SW480 (cell line): ENCODE measurements at places on chromosomes 5 and 9.
A peak's percentile ranks its signal among the peaks of the same experiment; 100 is the strongest.

- DNase-seq, result no peak
Observed at GRCh38 chr5:131545845-131546244, 89.2 kb downstream of the RAPGEF6 start.

- peak; percentile 57 for DNase-seq
Observed at GRCh38 chr9:95515272-95516113, 1.3 kb downstream of the PTCH1 start.

DNA sequence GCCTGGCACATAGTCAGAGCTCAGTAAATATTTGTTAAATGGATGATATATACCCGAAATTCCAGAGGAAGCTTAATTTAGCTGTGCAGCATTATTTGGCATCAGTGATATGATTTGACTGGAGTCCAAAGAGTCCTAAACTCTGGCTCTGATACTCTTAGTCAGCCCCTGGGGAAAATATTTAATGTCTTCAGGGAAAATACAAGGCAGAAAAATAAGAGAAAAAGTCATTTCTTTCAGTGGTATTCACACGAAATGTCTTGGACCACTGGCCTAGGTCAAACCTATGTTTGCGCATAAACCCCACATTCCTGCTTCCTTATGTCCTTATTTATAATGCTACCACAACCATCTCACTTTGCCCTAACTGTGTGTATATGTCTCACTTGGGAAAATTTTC lies 23.8 kb downstream of the GLRA1 start:
- no peak for DNase-seq

DNA sequence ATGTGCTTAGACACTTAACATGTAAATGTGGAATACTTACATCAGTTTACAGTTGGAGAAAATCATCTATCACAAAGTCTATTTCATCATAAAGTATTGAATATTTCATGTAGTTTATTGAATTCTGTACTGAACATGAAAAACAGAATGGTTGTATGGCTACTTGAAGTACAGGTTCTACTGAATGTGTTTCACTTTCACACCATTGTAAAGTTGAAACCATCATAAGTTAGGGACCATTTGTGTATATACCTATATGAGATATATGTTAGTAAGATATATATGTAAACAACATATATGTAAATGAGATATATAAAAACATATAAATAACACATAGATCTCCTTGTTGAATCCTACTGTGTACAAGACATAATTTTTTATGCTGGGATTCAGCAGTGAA lies 63.0 kb upstream of the TAF11L2 start:
- no peak for DNase-seq

GRCh38 chr9:108863891-108864290 lies 1.8 kb downstream of the ACTL7A start:
- DNase-seq, result no peak

GRCh38 chr5:87156631-87157030 lies 111.1 kb upstream of the RASA1 start:
- DNase-seq, result no peak

GRCh38 chr9:20981486-20981885 lies 50.0 kb downstream of the HACD4 start:
- no peak for DNase-seq

DNA sequence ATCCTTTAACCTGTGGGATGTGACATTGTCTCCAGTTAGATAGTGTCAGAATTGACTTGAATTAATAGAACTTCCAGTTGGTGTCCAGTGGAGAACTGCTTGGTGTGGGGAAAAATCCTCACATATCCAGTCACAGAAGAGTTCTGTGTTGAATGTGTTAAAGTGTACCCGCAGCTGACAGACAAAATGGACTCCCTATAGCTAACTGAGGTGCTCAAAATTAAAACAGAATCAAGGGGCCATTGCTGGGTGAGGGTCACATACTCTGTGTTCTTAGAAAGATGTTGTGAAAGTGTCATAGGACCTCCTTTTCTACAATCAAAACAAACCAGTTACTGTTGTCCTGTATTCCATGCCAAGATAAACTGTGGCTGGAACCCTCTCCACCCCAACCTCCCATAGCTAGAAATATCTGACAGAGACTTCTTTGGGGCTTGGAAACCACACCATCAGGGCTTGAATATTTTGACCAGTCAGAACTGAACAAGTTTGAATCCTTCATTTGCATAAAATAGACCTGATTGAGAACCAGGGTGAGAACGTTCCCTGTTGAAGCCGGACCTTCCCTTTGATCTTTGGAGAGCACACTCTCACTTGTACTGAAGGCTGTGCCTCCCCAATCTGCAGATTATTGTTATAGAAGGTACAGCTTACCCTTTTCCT lies 164.0 kb upstream of the ZNF608 start:
- no peak for DNase-seq
